ENCODE measurements at places on chromosomes 1 and 21.

DNA sequence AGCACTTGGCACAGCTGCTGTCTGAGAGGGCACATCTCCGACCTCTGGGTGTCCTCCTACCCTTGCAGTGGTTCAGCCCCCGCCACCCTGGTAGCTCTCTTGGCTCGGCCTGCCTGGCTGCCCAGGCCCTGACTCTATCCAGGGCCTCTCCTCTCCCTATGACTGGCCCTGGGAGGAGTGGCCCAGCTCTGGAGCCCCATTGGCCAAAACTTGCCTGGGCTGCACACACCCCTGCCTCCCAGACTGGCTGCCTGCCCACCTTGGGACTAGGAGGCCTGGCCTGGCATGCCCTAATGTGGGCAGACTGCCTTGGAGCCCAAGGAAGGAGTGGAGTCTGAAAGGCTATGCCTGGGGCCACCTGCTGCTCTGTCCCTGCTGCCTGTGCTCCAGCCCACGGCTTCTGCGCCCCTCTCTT is 33.6 kb downstream of the ACOT11 start:
- DNase-seq = no peak

- no peak for DNase-seq
These were observed 2.4 kb downstream of the CA14 start for GRCh38 chr1:150259758-150260669.

GRCh38 chr1:52691821-52692220 is 6.3 kb downstream of the COA7 start:
- DNase-seq = no peak

DNA sequence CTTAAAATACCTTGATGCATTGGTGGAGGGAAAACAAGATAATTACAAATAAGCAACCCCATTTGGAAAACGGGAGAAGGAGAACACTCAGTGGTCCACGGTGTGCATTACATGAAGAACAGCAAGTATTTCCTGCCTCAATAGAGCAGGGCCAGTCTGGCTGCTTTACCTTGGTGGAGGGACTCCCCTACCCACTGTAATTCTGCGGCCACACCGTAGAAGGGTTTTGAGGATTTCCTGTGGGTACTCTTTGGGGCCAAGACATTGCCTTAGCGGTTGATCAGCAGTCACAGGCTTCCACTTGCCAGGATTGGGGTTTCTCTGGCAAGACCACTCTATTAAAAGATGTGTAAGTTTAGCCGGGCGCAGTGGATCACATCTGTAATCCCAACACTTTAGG is 16.3 kb upstream of the TMEM54 start:
- peak; percentile 45 for DNase-seq

DNA sequence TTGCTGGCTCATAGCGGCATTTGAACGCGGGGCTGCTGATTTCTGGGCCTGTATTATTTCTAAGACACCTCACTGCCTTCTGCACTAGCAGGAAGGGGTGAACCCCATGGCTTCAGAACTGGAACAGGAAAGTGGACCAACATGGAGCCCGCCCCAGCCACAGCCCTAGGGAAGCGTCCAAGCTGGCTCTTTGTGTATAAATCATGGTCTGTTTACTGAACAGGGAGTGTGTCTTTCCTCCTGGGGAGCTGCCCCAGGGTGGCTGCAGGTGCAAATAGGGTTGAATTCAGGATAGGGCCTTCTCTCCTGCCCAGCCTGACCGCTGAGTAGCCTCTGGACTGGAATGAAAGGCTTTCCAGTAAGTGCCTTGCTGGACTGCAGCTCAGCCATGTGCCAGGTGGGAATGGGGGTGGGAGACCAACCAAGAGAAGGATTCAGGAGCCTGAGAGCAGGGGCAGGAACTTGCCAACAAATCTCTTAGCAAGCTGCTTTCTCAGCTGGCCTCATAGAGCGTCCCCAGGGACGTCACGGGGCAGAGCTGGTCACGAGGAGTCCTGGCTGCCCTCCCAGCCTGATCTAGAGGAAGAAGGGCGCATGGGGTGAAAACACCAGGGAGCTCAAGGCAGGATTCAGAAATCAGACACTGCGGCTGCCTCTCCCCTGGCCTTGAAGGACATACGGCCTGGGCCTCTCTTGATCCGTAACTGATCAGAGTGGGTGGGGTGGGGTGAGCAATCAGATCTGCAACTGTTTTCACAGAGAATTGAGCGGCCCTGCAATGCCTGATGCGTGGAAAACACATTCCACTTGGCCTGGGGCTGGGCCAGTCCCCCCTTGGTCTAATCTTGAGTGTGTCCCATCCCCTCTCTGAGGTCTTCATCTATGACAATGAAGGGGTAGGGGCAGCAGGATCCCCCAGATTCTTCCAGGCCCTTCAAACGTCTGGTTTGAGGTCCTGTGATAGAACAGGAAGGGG is 56.5 kb upstream of the SELENON start:
- DNase-seq = no peak

- no peak for DNase-seq
These were observed 26.2 kb downstream of the ITPKB start for GRCh38 chr1:226712742-226713419.

DNA sequence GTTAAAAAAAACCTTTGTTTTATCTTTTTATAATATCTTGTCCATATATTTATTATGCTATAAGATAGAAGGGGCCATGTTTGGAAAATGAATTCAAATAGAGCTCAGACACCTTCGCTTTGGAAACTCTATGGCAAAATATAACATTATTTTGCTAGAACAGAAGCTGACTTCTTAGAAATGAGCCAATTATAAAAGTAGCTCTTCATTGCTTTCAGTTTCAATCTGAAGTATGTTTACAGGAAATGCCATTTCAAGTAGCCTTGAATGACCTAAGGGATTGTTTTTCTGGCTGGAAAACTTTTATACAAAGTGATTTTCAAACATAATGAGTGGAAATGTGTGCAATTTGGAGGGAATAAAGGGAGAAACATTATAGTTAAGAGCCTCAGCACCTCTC is 37.8 kb upstream of the GBP5 start:
- peak; percentile 52 for DNase-seq

DNA sequence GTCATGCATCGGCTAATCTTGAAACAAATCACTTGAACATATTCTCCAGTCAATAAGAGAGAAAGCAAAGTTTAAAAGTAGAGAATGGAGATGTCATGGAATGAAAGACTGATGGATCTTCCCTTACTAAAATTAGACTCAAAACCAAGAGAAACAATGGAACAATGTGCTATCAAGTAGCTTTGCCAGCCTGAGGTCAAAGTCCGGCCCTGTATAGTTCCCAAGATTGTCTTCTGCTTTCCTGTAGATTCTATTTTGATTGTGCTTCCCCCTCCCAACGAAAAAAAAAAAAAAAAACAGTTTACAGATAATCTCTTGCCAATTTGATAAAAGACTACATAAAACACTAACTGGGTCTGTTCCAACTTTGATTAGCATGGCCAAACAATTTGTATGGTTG is 40.8 kb upstream of the KIRREL1 start:
- DNase-seq = no peak

Data from activated CD4-positive, alpha-beta T cell treated with anti-CD3 and anti-CD28 coated beads, Interleukin-2, Interleukin-6, amounts not matched to agents 100 ng/mL and 50 ng/mL, durations not matched to agents 16 hours and 8 hours (primary cell).